Fibroblast of lung (primary cell): ENCODE measurements at places on chromosomes 16 and 17. TPM values are rescaled to one million over a fixed set of nuclear protein-coding genes. Genes with fewer than 3 reads are reported as not detected.

DNA sequence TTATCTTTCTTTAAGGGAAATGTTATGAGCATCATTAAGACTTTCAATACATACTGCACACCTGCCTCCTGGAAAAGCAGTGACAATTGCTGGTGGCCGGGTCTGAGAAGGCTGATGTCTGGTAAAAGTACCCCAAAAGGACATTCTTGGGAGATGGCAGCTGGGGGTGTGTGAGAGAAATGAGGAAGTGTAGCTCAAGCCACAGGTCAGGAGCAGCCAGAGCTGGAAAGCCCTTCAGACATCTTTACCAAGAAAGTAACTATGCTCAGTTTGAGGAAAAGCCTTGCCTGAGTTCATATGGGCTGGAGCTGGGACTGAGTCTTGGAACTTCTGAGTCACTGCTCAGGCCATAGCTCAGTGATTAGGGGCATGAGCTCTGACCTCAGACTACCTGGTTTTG lies 94.7 kb upstream of the N4BP1 start:
- no peak for DNase-seq

- no peak for DNase-seq
Observed at GRCh38 chr17:55237268-55237667, 27.5 kb upstream of the HLF start.

GRCh38 chr17:71634376-71634775 lies 486.4 kb upstream of the SOX9 start:
- DNase-seq: peak; percentile 20

Gene DRC7
- under 0.01 TPM in 1 of 2 replicates, not detected in the other for total RNA-seq

GRCh38 chr16:84331998-84332780 lies 36.1 kb upstream of the ATP2C2 start:
- DNase-seq: no peak

GRCh38 chr17:17545984-17546383 lies 45.5 kb downstream of the PEMT start:
- DNase-seq: no peak

DNA sequence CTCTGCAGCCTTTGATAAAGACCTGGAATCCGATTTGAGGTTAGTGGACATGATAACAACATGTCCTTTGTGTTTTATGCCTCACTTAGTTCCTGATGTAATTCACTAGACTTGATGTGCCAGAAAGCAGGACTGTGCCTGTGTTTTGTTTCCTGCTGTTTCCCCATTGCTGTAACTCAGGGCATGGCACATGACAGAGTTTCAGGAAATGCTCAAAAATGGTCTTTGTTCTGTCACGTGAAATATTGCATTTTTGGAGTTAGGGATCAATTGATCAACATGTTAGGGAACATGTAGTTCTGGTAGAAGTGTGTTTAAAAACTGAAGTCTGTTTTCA lies 32.8 kb downstream of the DHX38 start:
- DNase-seq: no peak

DNA sequence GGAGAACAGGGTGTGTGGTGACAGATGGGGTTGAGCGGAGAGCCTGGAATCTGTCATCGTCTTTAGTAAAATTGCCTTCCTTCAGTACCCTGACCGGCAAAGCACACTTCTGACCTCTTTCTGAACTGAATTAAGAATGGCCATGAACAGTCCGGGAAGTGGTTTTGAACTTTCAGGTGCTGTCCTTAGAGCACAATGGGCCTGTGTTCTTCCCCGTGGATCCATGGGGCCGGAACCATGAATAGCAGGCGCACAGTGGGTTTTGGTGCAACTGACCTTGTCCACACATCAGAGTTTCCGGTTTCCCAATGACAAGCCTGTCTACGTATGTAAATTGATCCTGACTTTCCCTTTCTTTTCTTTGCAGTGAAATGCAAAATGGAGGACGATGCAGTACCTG lies 28.5 kb downstream of the GPRC5B start:
- no peak for DNase-seq

Gene TCAP
- 0.17 and 0.26 TPM in 2 replicates for total RNA-seq

DNA sequence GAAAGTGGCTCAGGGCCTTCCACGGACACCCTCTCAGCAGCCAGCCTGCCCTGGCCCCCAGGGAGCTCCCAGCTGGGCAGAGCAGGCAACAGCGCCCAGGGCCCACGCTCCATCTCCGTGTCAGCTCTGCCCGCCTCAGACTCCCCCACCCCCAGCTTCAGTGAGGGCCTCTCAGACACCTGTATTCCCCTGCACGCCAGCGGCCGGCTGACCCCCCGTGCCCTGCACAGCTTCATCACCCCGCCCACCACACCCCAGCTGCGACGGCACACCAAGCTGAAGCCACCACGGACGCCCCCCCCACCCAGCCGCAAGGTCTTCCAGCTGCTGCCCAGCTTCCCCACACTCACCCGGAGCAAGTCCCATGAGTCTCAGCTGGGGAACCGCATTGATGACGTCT lies 48.3 kb upstream of the LGALS9 start:
- DNase-seq: no peak

GRCh38 chr17:39772987-39773934 lies 35.5 kb downstream of the GRB7 start:
- no peak for DNase-seq

DNA sequence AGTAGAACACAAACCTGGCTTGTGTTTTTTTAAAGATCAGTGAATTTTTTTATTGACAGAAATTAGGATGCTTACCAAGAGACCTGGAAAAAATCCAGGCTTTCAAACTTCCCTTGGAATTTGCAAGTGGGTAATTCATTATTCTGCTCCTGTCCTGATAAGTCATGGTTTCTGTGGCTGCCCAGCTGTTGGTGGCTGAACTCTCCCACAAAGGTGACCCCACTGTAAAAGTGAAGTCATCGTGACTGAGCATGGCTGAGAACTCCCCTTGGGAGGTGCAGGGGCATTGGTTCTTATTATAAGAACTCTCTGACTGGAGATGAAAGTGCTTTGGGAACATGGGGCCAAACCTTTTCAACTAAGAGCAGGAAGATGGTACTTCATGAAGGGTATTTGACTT lies 46.6 kb upstream of the TANC2 start:
- peak; percentile 94 for DNase-seq

DNA sequence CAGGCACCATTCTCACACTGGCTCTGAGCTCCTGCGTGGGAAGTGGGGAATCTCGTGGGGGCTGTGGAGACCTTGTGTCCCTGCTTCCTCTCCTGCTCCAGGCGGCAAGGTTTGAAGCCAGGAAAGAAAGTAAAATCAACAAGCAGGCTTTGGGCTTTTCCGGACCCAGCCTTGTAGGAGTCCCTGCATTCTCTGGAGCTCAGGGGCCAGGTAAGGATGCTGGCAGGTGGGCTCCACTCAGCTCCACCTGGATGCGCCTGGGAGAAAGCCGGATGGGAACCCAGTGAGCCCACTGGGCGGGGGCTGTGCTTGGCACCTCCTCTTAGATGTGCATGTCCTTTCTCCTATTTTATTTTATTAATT lies 362.5 kb downstream of the SEC14L1 start:
- no peak for DNase-seq

GRCh38 chr16:21628121-21628726 lies 24.2 kb downstream of the IGSF6 start:
- DNase-seq: no peak

Gene TRIM72
- under 0.01 TPM in 1 of 2 replicates, not detected in the other for total RNA-seq

DNA sequence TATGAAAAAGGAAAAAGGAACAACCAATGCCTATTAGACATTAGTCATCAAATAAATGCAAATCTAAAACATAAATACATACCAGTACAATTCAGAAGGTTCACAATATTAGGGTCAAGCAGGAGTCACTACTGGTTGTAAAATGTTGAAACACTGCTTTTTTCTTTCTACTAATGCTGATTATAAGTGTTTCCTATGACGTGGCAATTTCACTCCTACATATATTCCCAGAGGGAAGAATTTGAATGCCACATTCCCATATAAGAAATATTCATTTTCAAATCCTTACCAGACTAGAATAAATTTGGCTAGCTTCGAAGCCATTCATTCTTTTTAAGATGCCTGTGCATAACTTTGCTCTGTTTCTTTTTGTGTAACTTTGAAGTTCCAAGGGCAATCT lies 2.6 kb upstream of the KRTAP9-2 start:
- DNase-seq: no peak

GRCh38 chr17:8080799-8081219 lies 6.7 kb downstream of the ALOX12B start:
- DNase-seq: no peak

- DNase-seq: no peak
Observed at GRCh38 chr17:77441940-77442339, 301.2 kb downstream of the SEC14L1 start.

GRCh38 chr17:8122924-8123694 lies 797 bp downstream of the HES7 start:
- peak; percentile 39 for DNase-seq

DNA sequence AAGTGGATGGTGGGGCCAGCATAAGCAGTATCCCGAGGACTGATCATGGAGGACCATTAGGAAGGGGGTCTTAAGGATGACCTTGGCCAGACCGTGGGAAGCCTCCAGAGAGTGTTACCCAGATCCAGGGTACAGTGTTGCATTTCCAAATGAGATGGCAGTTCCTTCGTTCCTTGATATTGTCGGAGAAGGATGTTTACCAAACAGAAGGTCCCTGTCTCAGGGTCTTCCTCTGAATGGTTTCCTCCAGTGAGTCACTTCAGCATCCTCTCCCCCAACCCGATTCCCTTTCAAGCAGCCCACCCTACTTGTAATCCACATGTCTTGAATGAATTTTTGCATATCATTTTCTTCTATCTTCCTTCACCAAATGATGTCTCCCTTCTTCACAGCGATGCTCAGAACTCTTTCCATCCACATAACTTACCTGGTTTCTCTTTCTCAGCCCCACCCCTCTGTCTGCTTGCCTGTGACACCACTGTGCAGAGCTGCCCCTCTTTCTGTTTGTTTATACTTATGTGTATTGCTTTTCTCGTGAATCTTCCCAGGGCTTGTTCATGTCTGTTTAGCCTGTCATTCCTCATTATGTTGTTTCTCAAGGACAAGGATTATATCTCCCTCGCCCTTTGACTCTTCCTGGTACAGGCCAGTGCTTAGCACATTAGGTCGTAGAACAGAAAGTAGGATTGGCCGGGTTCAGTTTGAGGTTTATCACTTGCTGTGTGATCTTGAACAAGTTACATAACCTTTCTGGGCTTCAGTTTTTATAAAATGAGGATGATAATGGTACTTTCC lies 5.7 kb downstream of the GOSR2 start:
- DNase-seq: no peak

- DNase-seq: no peak
Observed at GRCh38 chr17:603406-604114, 111.1 kb downstream of the VPS53 start.

GRCh38 chr17:65684631-65685030 lies 123.2 kb upstream of the AXIN2 start:
- DNase-seq: peak; percentile 6

Gene ATP6V0A1
- total RNA-seq: 35.7 and 65.7 TPM in 2 replicates

- DNase-seq: no peak
Observed at GRCh38 chr17:1130191-1130590, 49.6 kb downstream of the ABR start.

GRCh38 chr16:1105888-1106620 lies 10.0 kb upstream of the C1QTNF8 start:
- peak; percentile 42 for DNase-seq

- DNase-seq: no peak
Observed at GRCh38 chr16:79809376-79809775, 208.8 kb upstream of the MAF start.

Gene KRT9
- not detected in 2 replicates for total RNA-seq

Gene KRTAP2-1
- not detected in 2 replicates for total RNA-seq

DNA sequence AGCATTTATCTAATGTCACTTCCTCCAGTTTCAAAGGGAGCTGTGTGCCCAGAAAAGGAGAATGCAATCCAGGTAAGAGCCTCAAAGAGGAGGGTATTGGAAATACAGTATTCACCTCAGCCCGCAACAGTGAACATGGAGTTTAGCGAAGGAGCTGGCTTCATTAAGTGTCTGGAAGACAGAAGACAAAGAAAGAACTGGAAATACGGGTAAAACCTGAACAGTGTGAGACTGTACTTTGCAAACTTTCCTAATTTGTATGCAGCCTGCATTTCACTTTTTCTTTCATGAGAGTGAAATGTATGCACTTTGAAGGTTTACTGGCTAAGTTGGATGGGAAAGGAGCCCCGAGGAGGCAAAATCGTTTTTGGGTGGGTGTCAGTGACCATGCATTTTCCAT lies 478.4 kb downstream of the HS3ST3B1 start:
- no peak for DNase-seq

Gene RPGRIP1L
- total RNA-seq: 6.9 and 7.4 TPM in 2 replicates

DNA sequence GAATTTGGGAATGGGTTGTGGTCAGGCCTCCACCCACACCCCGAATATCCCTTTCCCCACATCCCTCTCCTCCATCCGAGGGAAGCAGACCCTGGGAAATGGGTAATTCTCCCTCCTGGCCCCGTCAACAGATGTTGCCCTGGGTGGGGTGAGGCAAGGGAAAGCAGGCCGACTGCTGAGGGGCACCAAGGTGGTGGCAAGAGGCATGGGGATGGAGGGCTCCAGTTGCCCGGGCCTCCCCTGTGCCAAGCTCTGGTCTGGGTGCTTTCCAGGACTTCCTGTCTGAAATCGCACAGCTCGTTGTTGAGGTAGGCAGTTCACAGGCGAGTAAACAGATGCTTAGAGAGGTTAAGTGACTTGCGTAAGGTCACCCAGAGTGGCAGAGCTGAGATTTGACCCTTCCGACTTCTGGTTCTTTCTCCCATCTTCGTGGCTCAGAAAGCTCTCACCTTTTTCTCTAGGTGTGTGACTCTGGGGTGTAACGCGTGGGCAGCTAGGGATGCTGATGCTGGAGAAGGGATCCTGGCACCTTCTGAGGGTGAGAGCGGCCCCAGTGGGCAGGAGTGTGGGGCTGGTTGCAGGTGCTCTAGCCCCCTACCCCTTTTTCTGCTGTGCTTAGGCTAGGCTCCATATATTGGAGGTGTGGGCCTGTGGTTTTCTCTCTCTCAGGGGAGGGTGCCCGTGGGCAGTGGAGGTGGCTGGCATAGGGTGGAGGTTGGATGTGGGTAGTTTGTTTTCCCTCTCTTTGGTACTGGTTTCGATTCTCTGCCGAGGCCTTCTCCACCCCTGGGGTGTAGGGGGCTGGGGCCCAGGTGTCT lies 17.2 kb downstream of the RARA start:
- DNase-seq: no peak

Gene CTRB2
- total RNA-seq: not detected in 2 replicates

Gene CCDC200
- not detected in 2 replicates for total RNA-seq

GRCh38 chr16:75064403-75065148 lies 52.0 kb downstream of the LDHD start:
- DNase-seq: no peak

Gene JPH3
- total RNA-seq: not detected in 2 replicates

Gene STH
- not detected in 2 replicates for total RNA-seq

Gene HLF
- total RNA-seq: 0.17 and 0.51 TPM in 2 replicates

DNA sequence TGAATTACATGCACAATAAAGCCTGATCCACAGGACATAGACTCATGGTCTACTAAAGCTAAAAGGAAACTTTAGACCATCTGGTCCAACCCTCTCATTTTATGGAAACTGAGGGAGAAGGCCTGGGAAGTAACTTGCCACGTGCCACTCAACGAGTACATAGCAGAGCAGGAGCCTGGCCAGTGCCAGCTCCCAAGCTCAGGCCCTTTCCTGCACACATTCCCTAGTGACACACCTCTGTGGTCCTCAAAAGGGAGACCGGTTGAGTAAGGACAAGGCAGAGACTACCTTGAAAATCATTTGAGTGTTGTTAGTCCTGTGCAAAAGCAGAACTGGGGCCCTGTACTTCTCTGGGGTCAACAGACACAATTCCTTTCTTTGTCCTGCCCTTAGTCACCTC lies 2.8 kb downstream of the CCL4L2 start:
- DNase-seq: no peak

Gene MYH8
- not detected in 2 replicates for total RNA-seq

Gene UQCRC2
- total RNA-seq: 192 and 204 TPM in 2 replicates

GRCh38 chr17:7849130-7849750 lies 5.6 kb upstream of the TMEM88 start:
- DNase-seq: no peak

- no peak for DNase-seq
Observed at GRCh38 chr16:11510178-11510973, 76.3 kb downstream of the LITAF start.

GRCh38 chr17:34367486-34368195 lies 4.6 kb upstream of the CCL1 start:
- DNase-seq: no peak
